ENCODE measurements at places on chromosomes 4 and X. TPM values are rescaled to one million over a fixed set of nuclear protein-coding genes. Genes with fewer than 3 reads are reported as not detected.

Gene KIT
- total RNA-seq = 52.8 TPM

Gene CXCL3
- not detected for total RNA-seq

GRCh38 chr4:180770265-180770664, 1472.9 kb upstream of the TENM3 start:
- no peak for DNase-seq

Gene FDCSP
- total RNA-seq = not detected

- no peak for DNase-seq
Measured at GRCh38 chr4:4385729-4386295, 1.1 kb upstream of the NSG1 start.

Gene RNF128
- 14.7 TPM for total RNA-seq

Gene KDR
- total RNA-seq = 12.4 TPM

Gene CYSLTR1
- total RNA-seq = 3.7 TPM

DNA sequence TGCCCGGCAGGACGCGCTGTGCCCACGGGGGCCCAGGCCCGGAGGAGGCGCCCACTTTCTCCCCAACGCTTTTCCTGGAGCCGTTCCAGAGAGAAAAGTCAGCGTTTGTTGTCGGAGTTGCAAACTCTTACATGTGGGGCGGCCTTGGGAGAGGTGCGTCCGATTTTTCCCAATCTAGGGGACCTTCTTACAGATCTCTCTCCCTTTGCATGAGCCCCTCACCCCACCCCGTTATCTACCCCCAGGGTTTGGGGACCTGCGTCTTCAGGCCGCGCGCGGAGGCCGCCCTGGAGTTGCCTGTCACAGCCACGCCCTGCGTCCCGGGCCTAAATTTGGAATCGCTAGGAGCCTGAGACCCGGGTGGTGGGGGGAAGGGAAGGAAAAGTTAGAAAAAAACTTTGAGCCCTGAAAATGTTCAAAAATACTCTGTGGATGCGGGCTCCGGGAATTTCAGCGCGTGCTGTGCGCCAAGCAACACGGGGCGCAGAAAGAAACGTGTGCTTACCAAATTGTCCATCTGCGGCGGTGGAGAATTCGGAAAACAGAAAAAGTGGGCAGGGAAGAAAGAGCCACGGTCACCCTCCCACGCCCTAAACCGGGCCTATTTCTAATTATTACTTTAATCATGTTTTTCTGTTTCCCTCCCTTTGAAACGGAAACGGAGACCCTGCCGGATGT, 587 bp downstream of the CD99 start:
- DNase-seq = peak; percentile 82

Gene AMELX
- total RNA-seq = not detected
